ENCODE measurements at places on chromosomes 5 and 9.

DNA sequence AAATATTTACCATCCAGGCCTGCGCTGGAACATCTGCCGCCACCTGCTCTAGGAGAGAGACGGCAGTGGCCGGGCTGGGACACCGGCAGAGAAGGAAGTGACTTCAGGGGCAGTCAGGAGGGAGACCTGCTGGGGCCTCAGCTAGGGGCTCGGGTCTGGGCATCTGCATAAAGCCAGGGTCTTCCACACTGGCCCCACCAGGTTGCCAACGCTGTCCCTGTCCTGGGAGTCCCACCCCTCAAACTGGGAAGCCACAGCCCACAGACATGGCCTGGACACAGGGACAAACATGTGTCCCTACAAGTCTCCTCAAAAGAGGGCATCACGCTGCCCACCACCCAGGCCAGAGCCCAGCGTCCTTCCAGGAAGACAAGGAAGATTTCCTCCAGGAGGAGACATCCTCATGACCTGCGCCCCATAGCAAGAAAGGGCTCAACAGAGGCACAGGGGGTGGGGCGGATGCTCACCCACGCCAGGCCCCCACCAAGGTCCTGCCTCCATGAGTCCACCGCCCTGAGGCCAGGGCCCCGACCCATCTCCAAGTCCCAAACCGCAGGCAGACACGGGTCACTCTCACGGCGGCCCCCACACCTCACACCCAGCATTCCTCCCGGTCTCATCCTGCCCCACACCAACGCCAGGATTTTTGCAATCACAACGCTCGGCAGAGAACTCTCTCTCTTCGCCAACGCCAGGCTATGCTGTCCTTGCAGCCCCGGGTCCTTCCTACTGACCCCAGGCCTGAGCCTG is 9.0 kb downstream of the VAV2 start:
- no peak for DNase-seq

- no peak for DNase-seq
These were observed 30.7 kb downstream of the SPIN1 start for GRCh38 chr9:88418715-88419540.

DNA sequence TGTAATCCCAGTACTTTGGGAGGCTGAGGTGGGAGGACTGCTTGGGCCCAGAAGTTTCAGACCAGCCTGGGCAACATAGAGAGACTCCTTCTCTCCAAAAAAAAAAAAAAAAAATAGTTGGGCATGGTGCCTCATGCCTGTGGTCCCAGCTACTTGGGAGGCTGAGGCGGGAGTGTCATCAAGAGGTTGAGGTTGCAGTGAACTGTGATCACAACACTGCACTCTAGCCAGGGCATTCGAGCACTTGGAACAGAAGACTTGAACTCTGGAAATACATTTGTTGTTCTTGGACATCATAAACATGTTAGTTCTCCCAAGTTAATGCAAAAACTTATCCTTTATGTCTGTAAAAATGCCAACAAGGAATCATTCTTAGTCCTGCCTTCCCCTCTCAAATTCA is 29.6 kb downstream of the EHMT1 start:
- no peak for DNase-seq

DNA sequence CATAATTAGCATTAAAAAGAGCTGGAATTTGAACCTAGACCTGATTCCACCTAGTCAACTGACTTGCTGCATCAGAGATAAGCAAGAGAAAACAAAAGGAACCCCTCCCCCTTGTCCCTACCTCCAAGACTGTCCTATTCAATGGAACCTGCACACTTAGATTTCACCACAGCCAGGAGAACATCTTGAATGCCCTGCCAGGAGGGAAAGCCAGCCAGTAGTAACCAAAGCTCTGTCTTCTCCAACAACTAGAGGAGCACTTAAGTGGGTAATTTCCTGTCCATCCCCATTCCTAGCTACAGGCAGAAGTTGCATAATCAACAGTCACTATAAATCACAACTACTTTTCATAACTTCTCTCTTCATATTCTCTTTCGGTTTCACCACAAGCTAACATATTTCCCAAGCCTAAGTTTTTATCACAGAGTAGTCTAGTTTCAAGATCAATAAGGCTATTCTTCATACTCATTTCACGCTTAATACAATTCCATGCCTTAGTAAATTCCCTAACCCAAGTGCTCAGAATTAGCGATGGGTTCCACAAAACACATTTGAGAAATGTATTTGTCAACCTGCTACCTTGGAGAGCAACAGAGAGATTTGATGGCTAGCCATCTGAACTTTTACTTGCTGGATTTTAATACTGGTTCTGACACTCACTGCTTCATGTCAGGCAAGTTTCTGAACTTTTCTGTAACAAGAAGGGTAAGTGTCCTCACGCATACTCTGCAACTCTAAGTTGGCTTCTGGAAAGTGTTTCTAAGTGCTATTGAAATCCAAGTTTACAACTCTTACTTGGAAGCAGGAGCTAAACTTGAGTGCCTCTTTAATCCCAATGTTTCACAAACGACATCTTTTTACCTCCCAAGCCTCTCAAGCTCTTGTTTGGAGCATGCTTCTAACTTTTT is 2.0 kb downstream of the DENND1A start:
- no peak for DNase-seq
